ENCODE measurements at places on chromosomes 6 and 20.

- no peak for DNase-seq
Observed at GRCh38 chr20:35040646-35041045, 52.0 kb downstream of the TRPC4AP start.

DNA sequence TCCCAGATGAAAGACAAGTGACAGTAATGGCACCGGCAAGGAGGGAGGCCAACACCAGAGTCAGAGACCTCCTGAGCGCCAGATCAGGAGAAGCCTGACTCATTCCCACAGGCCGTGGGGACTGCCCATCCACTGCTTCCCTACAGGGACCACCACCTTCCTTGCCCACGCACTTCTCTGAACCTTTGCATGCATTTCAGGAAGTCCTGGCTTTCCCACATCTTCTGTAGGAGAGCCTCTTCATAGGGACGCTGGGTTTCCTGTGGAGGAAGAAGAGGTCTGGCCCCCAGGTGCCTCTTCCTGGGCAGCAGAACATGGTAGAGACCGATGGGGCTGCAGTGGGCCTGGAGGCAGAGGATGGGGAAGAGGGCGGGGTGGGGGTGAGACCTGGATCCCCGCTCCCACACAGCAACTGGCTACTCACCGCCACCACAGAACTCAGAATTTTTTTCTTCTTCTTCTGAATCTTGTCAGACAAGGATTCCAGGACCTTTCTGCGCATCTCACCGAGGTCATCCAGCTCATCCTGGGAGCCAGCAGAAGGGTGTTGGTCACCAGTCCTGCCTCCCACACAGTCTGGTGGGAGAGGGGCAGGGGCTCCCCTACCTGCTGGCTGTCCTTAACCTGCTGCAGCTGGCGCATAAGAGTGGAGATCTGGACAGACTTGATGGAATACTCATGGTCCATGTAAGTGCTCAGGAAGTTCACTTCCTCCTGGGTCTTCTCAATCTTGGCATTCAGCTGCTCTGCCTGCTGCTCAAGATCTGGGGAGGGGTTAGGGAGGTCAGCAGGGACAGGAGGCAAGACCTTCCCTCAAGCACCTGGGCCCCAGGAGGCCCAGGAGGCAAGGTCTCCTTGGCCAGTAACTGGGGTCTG lies 13.7 kb downstream of the C20orf96 start:
- no peak for DNase-seq

GRCh38 chr20:8635837-8636236 lies 433.1 kb upstream of the PLCB4 start:
- no peak for DNase-seq

DNA sequence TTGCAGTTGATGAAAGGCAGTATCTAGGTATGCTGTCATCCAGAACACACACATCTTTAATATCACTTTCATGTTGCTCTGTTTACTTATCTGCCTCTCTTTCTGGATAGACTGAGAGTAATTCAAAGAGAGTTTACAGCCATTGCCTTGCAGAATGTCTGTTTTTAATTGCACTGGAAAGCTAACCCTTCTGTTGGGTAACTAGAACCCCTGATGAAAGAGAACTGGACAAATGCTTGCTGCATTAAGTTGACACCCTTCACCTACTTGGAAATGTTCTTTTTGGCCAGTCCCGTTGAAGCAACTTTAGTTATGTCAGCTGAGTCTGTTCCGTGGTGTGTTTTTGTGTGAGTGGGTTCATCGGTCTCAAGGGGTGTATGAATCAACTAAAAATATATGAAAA lies 383.8 kb upstream of the CITED2 start:
- no peak for DNase-seq

- DNase-seq = no peak
Observed at GRCh38 chr6:25889877-25890853, 16.1 kb upstream of the SLC17A3 start.

DNA sequence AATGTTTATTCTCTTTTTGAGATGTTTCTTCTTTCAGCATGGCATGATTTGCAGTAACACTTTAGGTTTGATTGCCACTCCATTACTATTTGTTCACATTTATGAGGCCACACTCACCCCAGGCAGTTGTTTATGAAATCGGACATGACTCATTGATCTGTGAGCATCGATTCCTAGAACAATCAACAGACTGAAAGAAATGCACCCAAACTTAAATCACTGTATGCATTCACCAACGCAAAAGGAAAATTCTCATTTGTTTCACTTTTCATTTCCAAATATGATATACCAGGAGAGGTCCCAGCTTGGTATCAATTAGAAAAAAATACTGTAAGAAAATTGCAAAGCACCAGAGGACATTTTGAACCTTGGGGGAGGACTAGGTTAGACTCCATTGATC lies 5.4 kb upstream of the GJA10 start:
- no peak for DNase-seq

GRCh38 chr20:17467120-17467655 lies 64.0 kb downstream of the BFSP1 start:
- no peak for DNase-seq

- DNase-seq = no peak
Observed at GRCh38 chr6:38153798-38154345, 334.3 kb downstream of the ZFAND3 start.
